ENCODE measurements at places on chromosomes 3 and 15. TPM values are rescaled to one million over a fixed set of nuclear protein-coding genes. Genes with fewer than 3 reads are reported as not detected.

DNA sequence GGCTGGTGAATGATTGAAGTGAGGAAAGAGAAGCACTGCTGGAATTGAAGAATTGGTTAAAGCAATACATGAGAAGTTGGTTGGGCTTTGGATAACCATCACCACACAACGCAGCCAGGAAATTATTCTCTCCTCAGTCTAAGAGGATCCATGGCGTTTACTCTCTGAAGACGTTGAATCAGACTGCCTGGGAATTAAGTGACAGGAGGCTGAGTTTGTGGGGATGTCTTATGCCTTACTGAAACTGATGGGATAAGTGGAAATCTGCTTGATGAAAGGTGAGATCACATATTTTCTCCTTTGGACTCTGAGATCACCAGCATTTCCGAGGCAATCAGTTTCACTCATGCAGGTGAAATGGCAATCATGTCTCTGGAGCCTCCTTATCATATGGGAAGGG lies 456.1 kb upstream of the GBE1 start:
- no peak for DNase-seq

The TOPBP1 gene
- 96.4 TPM for total RNA-seq

GRCh38 chr15:23648920-23649515 lies 1.4 kb upstream of the MAGEL2 start:
- no peak for DNase-seq

GRCh38 chr3:46734773-46735172 lies 17.1 kb upstream of the PRSS50 start:
- no peak for DNase-seq

The CYP11A1 gene
- total RNA-seq: 0.87 TPM

- DNase-seq: no peak
Measured at GRCh38 chr3:127168271-127168670, 24.7 kb upstream of the PRR23E start.

The P3H2 gene
- 0.03 TPM for total RNA-seq

DNA sequence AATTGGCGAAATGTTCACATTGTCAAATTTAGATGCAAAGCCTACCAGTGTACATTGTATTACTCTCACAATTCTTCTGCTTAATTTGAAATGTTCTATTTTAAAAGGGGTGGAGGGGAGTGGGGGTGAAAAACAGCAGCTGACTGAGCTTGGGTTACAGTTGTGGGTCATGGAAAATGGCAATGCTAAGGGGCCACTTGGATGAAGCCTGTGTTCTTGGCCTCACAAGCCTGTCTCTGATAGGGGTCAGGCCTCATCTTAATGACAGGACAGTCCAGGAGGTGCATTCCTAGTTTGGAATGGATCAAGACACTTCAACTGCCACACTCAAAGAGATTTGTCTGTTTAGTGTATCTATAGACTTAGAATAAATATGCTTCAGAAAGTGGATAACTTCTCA lies 158.2 kb downstream of the TNIK start:
- DNase-seq: no peak

- DNase-seq: no peak
Measured at GRCh38 chr3:69353088-69353478, 32.8 kb downstream of the FRMD4B start.

DNA sequence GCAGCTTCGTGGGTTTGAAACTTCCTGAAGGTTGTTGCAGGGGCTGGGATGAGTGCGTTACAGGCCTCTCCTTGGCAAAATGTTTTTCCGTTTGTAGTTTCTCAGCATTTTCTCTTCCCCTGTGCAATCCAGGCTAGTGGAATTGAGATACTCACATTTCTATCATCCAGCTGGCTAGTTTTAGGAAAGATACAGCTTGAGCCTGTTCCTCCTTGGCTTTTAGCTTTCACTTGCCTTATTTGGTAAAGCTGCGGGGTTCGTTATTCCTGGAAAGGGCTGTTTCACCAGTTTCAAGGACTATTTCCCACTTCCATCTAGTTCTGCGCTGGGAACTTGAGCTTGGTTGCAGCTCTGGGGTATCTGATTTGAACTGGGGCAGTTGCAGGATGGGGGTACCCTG lies 90.3 kb downstream of the ITPR1 start:
- DNase-seq: no peak

The CPA3 gene
- not detected for total RNA-seq

All from HT1080 (cell line).